ENCODE measurements at places on chromosomes 7 and 10.

DNA sequence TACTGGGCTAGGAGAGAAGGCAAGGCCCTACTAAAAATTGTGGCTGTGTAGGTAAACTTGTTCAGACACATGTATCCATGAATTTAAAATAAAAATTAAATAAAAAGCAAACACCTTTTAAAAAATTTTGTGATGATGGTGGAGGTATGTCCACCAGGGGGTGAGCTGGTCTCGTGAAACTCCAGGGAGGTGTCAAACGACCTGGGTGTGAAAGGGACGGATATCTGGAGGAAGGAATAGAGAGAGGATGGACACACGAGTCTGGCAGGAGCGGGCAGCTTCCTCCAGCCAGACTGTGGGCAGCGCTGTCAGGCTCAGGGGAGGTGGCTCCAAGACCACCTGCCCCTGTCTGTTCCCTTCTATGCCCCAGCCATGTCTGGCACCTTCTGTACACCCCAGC is 34.8 kb upstream of the DMBT1 start:
- no peak for DNase-seq

DNA sequence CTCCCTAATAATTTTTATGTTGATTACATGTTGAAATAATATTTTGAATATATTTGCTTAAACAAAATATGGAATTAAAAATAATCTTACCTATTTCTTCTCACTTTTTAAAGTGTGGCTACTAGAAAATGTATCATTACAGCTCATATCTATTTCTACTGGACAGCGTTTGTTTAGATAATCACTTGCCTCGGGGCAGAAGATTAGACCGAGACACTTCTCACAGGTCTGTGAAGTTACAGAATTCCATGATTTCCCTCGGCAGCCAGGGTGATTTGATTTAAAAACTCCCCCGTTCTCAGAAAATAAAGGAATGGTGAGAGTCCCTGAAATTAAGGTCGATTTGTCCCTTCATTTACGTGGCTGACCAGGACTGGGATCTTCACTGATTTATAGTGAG is 162.5 kb downstream of the DGKI start:
- no peak for DNase-seq

DNA sequence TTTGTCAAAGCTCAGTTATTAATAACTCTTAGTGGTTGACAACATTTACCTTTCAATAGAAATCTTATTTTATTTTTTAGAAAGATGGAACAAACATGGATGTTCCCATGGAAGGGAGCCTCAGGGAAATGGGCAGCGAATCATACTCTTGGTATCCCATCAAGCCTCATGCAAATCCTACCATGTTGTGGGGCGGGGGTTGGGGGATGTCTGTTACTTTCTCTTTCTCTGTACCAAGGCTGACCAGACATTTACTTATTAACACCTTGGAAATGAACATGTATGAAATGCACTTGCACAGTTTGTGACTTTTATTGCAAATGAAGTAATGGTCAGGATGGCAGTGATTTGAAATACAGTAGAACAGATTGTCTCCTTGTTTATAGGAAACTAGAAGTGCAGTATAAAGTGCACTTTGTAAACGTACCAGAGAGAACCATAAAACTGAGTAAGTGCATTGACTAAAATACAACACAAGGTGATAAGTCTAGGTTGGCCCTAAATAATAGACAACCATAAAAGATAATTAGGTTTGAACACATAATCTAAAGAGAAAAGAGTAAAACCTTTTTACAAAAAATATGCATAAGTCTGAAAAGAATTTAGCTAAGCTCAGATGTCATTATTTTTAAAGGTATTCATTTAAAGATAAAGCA is 32.4 kb downstream of the SEMA3D start:
- DNase-seq, result no peak

DNA sequence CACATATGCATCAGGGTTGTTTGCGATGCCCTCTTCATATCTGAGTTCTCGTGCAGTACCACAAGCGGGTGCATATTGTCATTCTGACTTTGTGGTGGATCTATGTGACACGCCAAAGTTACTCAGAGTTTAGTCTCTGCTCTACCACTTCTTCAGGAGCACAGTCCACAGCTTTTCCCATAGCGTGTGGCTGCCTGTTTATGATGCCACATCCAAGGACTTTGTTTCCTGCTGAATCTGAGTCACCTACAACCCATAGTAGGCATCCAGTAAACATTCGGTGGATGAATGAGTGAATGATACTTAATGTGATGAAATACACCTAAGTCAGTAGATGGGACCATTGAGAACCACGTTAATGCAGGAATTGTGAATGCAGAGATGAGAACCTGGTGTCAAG is 15.0 kb downstream of the ADRA2A start:
- no peak for DNase-seq

DNA sequence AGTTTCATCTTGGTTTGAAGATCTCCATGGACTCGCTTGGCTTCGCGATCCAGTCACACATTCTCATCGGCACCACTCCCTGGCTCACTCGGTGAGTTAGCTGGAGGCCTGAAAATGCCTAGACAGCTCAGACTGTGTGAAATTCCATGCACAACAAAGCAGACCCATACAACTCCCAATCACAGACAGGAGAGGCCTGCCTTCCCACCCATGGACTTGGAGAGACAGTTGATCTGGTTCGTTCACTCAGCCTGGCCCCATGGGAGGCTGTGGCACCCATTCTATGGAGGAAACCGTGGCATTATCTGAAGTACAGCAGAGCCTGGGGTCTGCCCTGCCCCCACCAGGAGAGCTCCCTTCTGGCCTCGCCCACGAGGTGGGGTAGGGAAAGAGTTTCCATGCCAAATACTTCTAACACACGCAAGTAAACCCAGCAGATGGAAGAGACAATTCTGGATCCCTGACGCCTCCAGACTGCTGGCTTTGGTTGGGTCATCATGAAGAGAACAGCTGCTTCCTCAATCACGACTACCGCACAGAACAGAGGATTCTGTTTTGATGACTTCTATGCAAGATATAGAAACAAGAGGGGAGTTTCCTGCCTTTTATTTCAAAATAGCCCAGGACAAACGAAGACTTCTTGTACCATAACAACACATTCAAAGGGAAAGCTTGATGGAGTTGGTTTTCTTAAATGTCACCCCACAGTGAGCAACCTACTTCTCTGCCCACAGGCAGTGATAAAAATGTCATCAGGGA is 15.9 kb downstream of the FAM53B start:
- DNase-seq, result no peak

DNA sequence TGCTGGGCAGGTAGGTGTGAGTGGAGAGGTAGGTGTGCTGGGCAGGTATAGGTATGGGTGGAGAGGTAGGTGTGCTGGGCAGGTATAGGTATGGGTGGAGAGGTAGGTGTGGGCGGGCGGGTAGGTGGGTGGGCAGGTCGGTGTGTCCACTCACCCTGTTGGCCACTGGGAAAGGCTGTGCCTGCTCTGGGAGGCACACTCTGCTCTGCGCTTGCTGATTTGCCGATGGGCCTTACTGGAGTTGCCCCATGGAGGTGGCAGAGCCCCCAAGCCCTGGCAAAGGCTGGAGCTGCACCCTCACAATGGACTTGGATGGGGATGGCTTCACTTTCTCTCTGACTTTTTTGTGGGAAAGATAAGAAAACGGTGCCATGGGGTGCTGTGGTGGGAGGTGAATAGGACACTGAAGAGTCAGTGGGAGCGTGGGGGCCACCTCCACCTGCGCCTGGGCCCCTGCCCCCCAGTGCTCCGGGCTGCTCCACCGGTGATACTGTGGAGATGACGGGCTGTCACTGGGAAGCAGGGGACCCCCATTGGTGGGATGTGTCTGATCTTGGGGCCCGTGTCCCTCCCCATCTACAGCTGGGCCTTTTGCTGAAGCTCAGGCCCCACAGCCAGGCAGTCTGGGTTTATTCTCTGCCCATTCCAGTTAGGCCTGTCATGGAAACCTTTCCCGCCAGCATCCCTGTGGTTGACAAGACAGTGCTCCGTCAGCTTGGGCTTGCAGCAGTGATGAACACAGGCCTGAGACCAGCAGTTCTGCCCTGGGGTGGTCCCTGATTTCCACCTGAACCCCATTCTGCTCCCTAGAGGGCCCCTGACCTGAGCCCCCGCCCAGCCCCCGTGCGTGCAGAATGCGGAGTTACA is 75.0 kb downstream of the NKX6-2 start:
- DNase-seq, result no peak

DNA sequence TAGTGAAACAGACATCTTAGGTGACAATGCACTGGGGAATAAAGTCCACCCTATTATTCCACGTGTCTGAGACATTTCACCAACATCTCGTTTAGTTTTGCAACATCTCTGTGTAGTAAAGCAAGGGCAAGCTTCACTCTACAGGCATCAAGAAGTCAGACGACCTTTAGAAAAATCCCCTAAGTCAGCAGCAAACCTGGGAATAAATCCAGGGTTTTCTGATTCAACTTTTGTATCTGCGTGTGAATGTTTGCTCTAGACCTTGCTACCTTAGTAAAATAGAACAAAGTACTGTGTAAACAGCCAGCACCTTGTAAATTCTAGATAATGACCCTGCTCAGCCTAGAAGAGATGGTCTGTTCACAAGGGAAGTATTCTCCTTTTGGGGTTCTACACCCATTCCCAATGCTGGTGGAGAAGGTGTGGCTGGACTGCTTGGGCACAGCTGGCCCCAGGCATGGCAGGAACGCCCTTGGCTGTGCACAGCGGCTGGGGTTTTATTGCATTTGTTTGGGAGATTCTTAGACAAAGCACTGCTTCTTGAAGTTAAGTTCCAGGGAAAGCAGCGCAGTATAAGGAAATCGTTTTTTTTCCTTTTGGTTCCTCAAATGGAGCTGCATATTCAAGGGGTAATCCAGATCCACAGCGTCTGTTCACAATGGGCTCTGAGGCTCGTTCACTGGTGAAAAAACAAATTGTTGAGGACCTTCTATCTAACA is 38.3 kb upstream of the GALNTL5 start:
- DNase-seq, result no peak

GRCh38 chr7:39683216-39683845 is 60.0 kb downstream of the RALA start:
- peak; percentile 71 for DNase-seq

DNA sequence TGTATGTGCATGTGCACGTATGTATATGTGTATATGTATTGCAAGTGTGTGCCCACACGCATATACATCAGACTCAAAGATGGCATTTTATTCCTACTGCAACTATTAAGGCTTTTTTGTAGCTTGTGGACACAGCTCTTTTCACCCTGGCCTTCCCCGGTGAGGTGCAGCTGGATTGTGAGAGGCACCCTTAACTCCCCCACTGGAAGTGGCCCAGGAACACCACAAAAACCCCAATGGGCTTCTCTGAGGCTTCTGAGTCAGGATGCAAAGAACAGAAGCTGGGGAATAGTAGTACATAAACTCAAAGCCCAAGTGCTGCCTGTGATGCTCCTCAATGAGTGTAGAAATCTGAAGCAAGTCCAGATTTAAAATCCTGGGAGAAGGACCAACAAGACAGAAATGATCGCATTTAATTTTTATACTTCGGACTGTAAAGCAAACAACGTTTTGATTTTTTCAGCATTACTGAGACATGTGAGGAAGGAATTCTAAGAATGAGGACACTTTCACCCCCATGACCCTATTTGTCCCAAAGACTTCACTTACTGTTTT is 369.2 kb upstream of the MGMT start:
- no peak for DNase-seq

DNA sequence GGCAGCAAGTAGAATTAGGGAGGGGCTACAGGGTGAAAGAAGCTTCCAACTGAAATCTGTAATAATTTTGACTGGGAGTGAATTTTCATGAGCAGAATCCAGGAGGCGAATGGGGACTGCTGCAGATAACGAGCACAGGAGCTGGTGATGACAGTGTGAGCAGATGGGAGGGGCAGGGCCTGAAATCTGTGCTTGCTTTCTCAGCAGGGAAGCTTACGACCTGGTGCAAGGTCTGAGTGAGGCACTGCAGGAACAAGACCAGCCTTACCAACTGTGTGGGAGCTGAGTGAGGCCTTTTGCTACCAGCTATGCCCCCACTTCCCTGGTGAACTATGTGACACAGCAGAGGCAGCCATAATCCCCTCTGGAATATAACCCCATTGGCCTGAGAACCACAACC is 109.8 kb downstream of the HPSE2 start:
- no peak for DNase-seq
